ENCODE measurements at places on chromosomes 2 and 18.

- DNase-seq = no peak
These were observed 92.3 kb upstream of the TANK start for GRCh38 chr2:161067846-161068350.

DNA sequence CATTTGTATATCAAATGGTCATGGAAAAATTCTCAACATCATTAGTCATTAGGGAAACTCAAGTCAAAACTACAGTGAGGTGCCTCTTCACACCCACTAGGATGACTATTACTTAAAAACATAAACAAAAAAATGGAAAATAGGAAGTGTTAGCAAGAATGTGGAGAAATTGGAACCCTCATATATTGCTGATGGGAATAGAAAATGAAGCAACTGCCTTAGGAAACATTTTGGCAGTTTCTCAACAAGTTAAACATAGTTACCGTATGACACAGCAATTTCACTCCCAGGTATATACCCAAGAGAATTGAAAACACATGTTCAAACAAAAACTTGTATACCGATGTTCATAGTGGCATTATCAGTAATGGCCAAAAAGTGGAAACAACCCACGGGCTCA is 18.1 kb upstream of the CYP26B1 start:
- no peak for DNase-seq

DNA sequence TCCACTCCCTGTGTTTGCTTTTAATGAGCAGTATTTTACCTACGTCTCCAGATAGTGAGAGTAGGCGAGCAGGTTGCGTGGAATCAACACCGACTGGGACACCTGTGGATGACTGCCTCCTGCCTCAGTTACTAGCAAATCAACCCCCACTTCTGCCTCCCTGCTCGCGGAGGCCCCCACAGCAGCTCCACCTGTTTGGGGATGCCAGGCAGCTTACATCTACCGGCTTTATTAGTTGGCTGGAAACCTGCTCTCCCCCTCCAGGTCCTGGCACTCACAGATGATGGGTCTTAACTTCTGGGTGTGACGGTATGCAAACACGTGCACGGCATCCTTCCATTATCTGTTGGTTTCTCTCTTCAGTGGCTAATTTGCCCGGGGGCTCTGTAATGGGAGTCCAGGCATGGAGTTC is 164.4 kb upstream of the SESTD1 start:
- no peak for DNase-seq

GRCh38 chr2:42171396-42171980 is 2.3 kb downstream of the EML4 start:
- DNase-seq = no peak

DNA sequence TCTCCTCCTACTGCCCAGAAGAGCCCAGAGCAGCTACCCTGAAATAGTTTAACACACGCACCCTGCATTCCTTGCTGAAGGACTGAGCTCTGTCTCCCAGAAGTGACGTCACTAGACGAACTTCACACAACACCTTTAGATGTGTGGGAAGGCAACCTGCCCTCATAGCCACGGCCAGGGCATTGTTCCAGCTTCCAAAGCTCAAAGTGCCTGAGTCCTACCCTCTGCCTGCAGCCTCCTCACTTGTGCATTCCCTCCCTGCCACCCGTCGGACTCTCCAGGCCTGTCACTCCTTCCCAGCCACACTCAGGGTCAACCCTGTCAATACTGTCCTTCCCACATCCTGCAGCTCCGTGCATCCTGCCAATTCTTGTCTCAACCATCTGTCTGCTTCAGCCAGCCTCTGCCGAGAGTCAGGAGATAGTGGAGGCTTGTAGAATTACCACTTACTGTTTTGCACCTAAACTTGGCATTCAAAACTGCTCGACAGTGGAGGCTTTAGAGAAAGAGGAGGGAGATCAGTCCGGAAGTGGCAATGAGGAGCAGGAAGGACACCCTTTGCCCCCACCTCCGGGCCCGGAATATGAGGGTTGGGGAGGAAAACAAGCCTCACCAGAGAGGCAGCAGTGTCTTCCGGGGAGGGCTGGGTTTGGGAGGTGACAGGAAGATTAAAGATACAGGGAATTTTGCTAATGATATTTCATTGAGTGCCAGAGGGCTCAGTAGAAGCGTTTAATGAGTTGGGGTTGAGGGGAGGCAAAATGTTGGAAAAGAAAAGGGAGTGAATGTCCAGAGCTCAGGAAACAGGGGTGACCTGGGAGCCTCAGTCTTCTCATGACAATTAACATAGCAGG is 72.3 kb upstream of the ATG16L1 start:
- DNase-seq = no peak

GRCh38 chr2:199940373-199940772 is 14.9 kb downstream of the TYW5 start:
- no peak for DNase-seq

DNA sequence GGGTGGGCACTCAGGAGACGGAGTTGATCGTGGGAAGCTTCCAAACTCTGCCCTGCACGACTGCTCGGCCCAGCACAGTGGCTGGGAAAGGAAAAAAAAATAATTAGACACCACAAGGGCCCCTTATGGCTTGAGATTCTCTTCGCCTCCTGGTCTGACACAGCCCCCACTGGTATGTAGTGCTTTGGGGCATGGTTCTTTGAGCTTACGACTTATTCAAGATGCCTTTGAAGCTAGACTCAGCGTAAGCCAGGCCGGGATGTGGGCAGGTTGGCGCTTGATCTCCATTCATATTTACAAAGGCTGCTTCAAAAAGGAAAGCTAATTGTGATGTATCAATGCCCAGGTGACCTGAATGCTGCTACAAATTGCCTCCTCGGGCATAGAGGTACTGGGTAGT is 50.5 kb downstream of the CXCR4 start:
- no peak for DNase-seq

GRCh38 chr18:41226186-41226585 is 728.8 kb upstream of the PIK3C3 start:
- DNase-seq = no peak

GRCh38 chr18:71008257-71008656 is 719.4 kb downstream of the SOCS6 start:
- no peak for DNase-seq

DNA sequence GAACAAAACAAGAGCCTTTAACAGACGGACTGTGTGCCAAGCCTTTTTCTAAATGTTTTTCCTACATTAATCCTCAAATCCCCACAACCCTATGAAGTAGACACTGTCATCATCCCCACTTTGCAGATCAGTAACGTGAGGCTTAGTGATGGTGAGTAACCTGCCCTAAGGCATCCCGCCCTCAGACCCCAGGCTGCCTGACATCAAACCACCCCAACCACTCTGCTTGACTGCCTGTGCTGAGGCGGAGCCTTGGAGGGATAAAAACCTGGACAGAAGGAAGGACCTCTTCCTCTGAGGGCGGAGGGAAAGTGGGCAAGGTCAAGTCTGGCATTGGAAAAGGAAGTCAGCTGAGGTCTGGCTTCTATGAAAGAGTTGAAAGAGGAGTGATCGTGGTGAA is 104.6 kb downstream of the SP3 start:
- no peak for DNase-seq

- no peak for DNase-seq
These were observed 49.3 kb upstream of the ANKRD44 start for GRCh38 chr2:197359859-197360258.

DNA sequence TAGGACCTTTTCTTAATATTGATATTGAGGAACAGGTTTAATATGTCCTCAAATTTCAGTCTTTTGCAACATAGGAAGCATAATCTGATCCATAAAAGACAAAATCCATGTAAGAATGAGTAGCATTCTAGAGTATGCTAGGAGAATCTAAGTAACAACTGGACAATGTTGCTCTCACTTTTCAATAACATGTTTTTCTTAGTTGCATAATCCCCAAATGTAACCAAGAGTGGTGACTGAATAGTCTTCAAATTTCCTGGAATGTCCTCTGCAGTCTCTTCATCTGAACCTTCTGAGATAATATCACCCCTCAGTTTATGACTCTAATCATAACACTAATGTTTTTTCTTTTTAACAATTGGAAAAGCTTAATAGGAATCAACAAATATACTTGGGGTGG is 110.0 kb upstream of the ZEB2 start:
- no peak for DNase-seq

DNA sequence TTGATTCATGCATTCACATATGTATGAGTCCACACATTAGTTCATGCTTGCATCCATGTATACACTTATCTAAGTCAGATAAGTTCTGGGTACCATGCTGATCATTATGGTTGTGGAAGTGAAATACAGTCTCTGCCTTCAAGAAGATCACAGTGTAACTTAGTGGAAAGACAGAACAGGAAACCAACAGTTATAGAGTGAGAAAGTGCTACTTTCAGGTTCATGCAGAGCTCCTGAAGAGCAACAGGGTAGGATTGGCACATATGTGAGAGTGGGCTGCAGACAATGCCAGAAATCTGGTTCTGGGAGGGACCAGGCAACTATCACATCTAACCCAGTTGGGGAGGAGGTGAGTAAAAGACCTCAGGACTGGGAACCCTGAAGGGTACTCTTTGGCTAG is 35.4 kb upstream of the PGAP1 start:
- DNase-seq = no peak

GRCh38 chr18:11980163-11980493 is 1.2 kb upstream of the IMPA2 start:
- no peak for DNase-seq

DNA sequence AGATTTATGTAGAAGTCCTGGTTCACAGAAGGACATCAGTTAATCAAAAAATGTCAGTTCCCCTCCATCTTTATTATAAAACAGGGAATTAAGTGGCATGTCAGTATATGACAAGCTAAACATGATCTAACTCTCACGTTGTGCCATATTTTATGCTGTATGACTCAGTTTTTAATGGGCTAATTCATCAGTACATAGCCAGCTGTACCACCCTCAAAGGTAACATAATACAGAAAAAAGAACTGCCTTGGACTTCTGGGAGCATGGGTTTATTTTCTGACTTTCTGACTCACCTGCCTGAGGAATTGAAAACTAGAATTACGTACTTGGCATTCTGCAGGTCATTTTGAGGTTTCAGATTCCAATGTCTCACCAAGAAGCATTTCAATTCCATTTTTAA is 135.7 kb downstream of the CMPK2 start:
- no peak for DNase-seq

GRCh38 chr2:232563580-232563979 is 13.1 kb downstream of the EIF4E2 start:
- no peak for DNase-seq

DNA sequence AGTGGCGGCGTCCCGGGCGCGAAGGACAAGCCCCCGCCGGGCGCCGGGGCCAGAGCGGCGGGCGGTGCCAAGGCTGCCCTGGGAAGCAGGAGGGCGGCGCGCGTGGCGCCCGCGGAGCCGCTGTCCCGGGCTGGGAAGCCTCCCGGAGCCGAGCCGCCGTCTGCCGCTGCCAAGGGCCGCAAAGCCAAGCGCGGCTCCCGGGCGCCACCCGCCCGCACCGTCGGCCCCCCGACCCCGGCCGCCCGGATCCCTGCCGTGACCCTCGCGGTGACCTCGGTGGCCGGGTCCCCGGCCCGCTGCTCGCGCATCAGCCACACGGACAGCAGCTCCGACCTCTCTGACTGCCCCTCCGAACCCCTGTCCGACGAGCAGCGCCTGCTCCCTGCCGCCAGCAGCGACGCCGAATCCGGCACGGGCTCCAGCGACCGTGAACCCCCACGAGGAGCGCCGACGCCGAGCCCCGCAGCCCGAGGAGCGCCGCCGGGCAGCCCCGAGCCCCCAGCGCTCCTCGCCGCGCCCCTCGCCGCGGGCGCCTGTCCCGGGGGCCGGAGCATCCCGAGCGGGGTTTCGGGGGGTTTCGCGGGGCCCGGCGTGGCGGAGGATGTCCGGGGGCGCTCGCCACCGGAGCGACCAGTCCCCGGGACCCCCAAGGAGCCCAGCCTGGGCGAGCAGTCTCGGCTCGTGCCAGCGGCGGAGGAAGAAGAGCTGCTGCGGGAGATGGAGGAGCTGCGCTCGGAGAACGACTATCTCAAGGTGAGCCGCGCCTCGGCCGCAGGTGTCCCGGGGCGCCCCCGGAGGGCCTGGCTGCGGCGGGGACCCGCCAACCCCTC is 820 bp downstream of the MTCL1 start:
- DNase-seq = no peak

GRCh38 chr18:31830686-31831085 is 70.0 kb upstream of the SLC25A52 start:
- DNase-seq = no peak

Measured in CD4-positive, alpha-beta T cell treated with Interferon gamma for 1 hour (primary cell).